ENCODE measurements at places on chromosomes 1 and 21.

GRCh38 chr1:29591601-29592260 lies 355.4 kb downstream of the PTPRU start:
- no peak for DNase-seq

- DNase-seq, result no peak
These were observed 32.8 kb upstream of the ECE1 start for GRCh38 chr1:21323091-21323490.

DNA sequence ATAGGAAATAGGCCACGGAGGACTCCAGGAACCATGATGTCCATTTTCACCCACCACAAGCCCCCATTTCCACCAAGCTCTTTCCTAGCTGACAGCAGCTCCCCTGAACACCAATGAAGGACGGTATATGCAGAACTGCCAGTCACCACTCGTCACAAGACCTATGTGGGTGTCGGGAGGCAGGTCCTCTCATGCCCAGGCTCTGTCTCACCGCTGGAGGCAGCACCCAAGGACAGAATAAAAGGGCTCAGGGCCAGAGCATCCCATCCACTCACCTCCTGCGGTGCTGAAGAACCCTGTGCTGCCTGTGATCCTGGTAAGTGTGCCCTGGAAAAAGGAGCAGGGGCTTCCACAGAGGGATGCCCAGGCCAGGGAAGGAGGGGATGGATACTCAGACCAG lies at the start of gene LCE1F:
LCE1F (plus strand) TSS at position 266 of the 400 bp plus-strand sequence. CDS start 1,232 bp downstream, outside the sequence.
- no peak for DNase-seq

- peak; percentile 89 for DNase-seq
These were observed at the start of gene AGRN for GRCh38 chr1:1020000-1020404. TSS of gene AGRN (plus strand) at chr1:1020120. CDS start at chr1:1020173, 53 bp downstream.

- DNase-seq, result no peak
These were observed 3.7 kb downstream of the ARTN start for GRCh38 chr1:43937179-43937865.

DNA sequence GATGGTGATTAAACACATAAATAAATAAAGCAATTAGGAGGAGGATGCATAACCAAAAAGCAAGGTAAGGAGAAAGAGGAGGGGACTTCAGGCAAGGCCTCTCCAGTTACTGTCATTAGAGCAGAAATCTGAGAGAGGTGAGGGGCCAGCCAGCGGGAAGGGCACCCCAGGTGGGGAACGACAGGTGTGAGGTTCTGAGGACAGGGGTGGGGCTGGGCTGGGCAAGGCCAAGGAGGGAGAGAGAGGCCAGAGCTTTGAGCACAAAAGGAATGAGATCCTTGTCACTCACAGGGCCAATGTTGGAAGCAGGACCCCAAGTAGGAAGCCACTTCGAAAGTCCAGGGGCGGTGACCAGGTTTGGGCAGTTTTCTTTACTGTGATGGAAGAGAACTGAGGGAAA lies 182.2 kb upstream of the RAB4A start:
- no peak for DNase-seq

GRCh38 chr1:183942933-183943693 lies 94.4 kb downstream of the COLGALT2 start:
- DNase-seq, result no peak

GRCh38 chr1:38758820-38759219 lies 100.8 kb downstream of the RRAGC start:
- no peak for DNase-seq

GRCh38 chr1:20472121-20472520 lies 13.9 kb downstream of the CAMK2N1 start:
- DNase-seq, result no peak

DNA sequence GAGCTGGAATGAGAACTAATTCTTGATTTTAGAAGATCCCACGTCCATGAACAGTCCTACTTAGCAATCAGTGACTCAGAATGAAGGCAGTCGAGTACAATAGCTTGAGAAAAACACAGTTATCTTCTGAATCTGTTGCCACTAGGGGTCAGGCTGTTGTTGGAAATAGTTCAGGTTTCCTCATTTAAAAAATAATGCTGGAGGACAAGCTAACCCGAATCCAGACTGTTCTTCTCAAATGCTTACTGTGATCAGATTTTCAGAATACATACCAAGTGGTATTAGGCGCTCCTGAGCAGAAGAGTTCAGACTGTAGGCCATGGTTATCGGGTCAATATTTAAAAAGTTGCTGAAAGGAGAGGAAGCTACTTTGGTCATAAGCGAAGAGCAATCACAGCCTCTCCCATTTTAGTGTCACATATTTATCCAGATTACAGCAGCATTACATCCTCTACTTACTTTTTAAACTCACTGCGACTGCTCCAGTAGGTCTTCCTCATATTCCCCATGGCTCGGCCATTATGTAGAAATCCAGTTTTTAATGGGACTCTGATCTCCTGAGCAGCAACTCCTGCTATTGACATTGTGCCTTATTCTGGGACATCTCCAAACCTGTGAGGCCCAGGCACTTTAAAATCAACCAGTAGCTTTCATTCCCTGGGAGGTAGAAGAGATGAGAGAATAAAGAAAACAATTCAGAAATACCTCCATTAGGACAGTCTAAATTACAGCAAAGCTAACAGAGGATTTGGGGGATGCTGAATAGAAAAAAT lies 10.9 kb downstream of the ERRFI1 start:
- DNase-seq, result no peak

DNA sequence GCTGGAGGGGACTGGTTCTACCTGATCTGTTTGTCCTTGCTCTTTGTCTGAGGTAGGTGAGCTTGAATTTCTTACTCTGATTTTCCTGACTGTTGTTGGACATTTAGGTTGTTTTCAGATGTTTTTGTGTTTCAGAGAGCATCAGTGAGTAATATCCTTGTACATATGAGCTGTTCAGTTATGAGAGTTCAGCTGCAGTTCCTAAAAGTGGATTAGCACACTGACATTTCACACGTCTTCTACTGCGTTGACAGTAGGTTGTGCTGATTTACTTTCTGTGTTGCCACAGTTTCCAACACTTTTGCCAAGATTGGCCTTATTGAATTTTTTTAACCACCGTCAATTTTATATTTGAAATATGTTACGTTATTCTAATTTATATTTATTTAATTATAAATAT lies 27.7 kb downstream of the CXADR start:
- no peak for DNase-seq

DNA sequence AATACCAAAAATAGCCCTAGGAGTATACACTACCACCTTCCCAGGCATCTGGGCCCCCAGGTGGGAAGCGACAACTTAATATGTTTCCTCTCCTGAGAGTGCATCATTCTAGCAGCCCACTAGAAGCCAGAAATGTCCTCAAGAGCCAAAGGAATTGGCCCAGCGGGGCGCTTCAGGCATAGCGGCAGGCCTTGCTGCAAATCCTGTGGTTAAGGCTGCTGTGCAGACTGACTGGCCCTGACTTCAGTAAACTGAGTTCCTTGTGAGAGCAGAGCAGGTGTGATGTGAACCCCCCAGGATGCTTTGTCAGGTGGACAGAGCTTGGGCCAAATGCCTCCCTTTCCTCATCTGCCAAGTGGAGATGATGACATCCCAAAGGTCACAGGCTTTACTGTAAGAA lies 29.7 kb upstream of the LDLRAP1 start:
- DNase-seq, result no peak

DNA sequence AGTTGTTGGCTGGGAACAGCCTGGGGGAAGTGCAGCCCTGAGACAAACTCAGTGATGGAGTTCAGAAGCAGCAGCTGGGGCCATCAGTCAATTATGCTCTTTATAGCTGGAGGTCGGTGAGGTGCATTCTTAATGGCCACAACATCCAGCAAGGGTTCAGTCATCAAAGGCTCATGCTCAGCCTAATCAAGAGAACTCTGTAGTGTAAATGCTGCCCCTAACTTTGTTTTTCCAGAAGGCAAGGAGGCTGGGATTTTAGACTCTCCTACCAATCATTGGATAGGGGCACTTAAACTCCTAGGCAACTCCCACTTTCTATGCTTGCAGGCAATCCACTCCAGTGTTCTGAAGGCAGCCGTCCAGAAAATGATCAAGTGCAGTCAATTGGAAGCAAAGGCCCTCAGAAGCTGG lies 15.0 kb upstream of the RGS4 start:
- no peak for DNase-seq

- no peak for DNase-seq
These were observed 28.4 kb downstream of the FCRL5 start for GRCh38 chr1:157523774-157524493.

DNA sequence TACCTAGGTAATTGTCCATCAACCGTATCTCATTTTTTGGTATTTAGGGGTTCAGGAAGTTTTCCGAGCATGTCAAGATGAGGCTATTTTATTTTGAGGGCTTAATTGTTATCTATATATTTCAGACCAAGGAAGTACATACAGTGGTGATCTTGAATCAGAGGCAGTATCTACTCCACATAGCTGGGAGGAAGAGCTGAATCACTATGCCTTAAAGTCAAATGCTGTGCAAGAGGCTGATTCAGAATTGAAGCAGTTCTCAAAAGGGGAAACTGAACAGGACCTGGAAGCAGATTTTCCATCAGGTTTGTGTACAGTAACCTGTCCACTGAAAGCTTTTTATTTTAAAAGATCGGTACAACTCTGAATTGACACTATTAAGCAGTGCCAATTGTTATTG lies 130.2 kb downstream of the ZMYM4 start:
- no peak for DNase-seq

GRCh38 chr1:113416496-113416895 lies 26.2 kb downstream of the MAGI3 start:
- no peak for DNase-seq

DNA sequence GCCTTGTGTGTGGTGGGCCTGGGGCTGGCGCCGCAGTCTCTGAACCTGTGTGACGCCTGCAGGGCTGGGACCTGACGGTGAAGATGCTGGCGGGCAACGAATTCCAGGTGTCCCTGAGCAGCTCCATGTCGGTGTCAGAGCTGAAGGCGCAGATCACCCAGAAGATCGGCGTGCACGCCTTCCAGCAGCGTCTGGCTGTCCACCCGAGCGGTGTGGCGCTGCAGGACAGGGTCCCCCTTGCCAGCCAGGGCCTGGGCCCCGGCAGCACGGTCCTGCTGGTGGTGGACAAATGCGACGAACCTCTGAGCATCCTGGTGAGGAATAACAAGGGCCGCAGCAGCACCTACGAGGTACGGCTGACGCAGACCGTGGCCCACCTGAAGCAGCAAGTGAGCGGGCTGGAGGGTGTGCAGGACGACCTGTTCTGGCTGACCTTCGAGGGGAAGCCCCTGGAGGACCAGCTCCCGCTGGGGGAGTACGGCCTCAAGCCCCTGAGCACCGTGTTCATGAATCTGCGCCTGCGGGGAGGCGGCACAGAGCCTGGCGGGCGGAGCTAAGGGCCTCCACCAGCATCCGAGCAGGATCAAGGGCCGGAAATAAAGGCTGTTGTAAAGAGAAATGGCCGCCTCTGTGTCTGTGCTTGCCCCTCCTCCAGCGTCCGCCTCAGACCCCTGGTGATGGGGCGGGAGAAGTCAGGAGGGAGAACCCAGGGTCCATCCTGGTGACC lies 788 bp downstream of the ISG15 start:
- peak; percentile 87 for DNase-seq

- peak; percentile 67 for DNase-seq
These were observed 38.6 kb downstream of the BRINP2 start for GRCh38 chr1:177209357-177209756.

GRCh38 chr1:147264158-147264768 lies 21.8 kb downstream of the CHD1L start:
- DNase-seq, result no peak

DNA sequence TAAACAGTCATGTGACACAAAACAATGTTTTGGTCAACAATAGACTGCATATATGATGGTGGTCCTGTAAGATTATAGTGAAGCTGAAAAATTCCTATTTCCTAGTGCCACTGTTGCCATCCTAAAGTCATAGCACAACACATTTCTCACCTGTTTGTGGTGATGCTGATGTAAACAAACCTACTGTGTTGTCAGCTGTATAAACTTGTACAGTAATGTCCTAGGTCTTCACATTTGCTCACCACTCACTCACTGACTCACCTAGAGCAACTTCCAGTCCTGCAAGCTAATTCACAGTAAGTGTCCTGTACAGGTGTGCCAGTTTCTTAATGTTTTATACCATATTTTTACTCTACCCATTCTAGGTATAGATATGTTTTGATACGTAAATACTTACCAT lies 326.1 kb upstream of the USP24 start:
- DNase-seq, result no peak

- DNase-seq, result no peak
These were observed 23.3 kb downstream of the KCNN3 start for GRCh38 chr1:154846565-154847442.

- no peak for DNase-seq
These were observed 28.9 kb downstream of the MATN1 start for GRCh38 chr1:30694280-30695175.

GRCh38 chr1:57887964-57888491 lies 464.2 kb upstream of the DAB1 start:
- no peak for DNase-seq

DNA sequence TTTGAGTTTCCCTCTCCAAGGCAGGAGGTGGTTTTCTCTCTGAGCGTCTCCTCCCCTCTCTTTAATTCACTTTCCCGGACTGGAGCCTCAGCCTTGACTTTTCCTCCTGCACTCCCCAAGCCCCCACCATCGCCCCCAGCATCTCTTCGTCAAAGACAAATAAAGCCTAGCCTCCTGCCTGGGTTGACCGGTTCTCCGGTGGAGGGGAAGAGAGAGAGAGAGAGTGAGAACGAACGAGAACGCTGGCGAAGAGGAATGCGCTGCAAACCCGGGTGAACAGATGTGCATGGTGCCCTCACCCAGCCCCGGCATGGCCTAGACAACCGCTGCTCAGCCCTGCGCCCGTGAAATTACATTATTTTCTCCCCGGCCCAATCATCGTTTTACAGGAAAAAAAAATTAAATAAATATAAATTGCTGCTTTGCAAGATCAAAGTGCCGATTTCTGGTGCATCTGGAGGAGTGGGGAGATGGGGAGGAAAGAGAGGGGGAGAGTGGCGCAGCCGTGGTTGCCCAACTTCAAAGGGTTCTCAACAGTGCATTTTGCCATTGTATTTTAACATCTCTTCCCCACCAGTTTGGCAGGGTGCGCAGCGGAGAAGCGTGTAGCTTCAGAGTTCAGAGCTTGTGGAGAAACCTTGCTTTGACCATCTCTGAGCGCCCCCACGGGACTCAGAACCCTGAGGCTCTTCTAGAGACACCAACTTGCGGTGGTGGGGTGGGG lies 11.4 kb upstream of the TBX15 start:
- peak; percentile 53 for DNase-seq

GRCh38 chr1:159170639-159171038 lies 776 bp upstream of the CADM3 start:
- DNase-seq, result no peak

DNA sequence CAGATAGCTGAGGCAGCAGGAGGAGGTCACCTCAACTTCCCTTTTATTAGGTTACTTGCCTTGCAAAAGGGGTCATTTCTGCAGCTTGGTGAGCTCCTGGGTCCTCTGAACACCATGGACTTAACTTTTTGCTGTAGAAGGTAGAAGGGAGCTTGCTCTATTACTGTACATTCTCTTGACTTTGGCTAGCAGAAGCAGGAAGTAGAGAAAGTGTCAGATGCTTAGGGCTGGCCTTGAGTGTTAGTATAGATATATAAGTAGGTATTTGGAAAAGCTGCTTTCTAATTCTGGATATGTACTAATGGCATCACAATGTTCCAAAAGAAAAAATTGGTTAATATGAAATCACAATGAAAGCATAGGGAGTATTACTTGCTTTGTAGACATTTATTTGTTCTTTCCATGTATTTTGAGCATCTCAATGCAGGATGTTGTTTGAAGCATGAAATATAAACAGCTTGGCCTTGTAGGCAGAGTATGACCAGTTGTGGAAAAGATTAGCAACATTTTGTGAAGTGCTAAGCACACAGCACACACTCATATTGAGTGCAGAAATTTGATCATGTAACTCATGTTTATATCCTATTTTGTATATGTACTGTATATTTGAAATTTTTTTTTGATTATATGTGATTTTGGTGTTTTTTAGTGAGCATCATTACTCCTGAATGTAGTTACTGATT lies 108.8 kb downstream of the DYRK1A start:
- no peak for DNase-seq
